A549 treated with Hydrocortisone at 1 μM for 4 hours (cell line): ENCODE measurements at places on chromosomes 16 and 17. TPM values are rescaled to one million over a fixed set of nuclear protein-coding genes. Genes with fewer than 3 reads are reported as not detected.

The SLX1B gene
- total RNA-seq: 58.1 to 88.2 TPM (median 81.4 TPM) in 5 replicates

The DNAI2 gene
- 0.05 to 0.06 TPM in 2 of 5 replicates, not detected in the others for total RNA-seq

The CDK3 gene
- total RNA-seq: 2.8 to 5.7 TPM (median 4.7 TPM) in 5 replicates

The TRIM16 gene
- total RNA-seq: 180 to 235 TPM (median 202 TPM) in 5 replicates

The GAS7 gene
- 0.23 to 0.67 TPM (median 0.46 TPM) in 5 replicates for total RNA-seq

The ESRP2 gene
- total RNA-seq: 0.08 to 0.22 TPM (median 0.09 TPM) in 5 replicates

The CNTNAP1 gene
- 4.7 to 5.9 TPM (median 5.5 TPM) in 5 replicates for total RNA-seq

The KRT24 gene
- not detected in 5 replicates for total RNA-seq

The CHD9 gene
- total RNA-seq: 13.5 to 20.8 TPM (median 16.6 TPM) in 5 replicates

The PYDC1 gene
- not detected in 5 replicates for total RNA-seq

The ABCC11 gene
- 0.06 to 0.17 TPM (median 0.10 TPM) in 5 replicates for total RNA-seq

The LGALS9C gene
- not detected in 5 replicates for total RNA-seq

The RSPRY1 gene
- total RNA-seq: 31.1 to 52.7 TPM (median 36.9 TPM) in 5 replicates

The NOS2 gene
- total RNA-seq: 0.14 to 0.24 TPM (median 0.18 TPM) in 5 replicates

The SMPD3 gene
- 0.13 to 0.25 TPM (median 0.16 TPM) in 5 replicates for total RNA-seq

The MT1M gene
- total RNA-seq: 0.32 TPM in 1 of 5 replicates, not detected in the others

The AOC2 gene
- 1.6 to 2.4 TPM (median 2.0 TPM) in 5 replicates for total RNA-seq

The TMEM88 gene
- 0.51 to 1.5 TPM (median 0.66 TPM) in 5 replicates for total RNA-seq

The ABI3 gene
- 0.12 TPM in 1 of 5 replicates, not detected in the others for total RNA-seq

The PCYT2 gene
- 14.4 to 17.4 TPM (median 16.9 TPM) in 5 replicates for total RNA-seq

The CA7 gene
- total RNA-seq: 0.09 TPM in 1 of 5 replicates, not detected in the others

The NOG gene
- 0.58 to 1.1 TPM (median 0.91 TPM) in 5 replicates for total RNA-seq

The SEZ6 gene
- 0.07 TPM in 1 of 5 replicates, not detected in the others for total RNA-seq

The CYGB gene
- total RNA-seq: 0.68 to 1.6 TPM (median 0.87 TPM) in 5 replicates

The BICDL2 gene
- not detected in 5 replicates for total RNA-seq

The SMARCE1 gene
- total RNA-seq: 103 to 112 TPM (median 105 TPM) in 5 replicates

The SSTR5 gene
- total RNA-seq: 0.38 to 0.74 TPM (median 0.59 TPM) in 5 replicates

The ATPAF2 gene
- 22.8 to 30.3 TPM (median 30.2 TPM) in 5 replicates for total RNA-seq

The TBX6 gene
- total RNA-seq: 0.23 to 0.33 TPM (median 0.28 TPM) in 5 replicates

The KRT17 gene
- 0.54 to 1.9 TPM (median 0.78 TPM) in 5 replicates for total RNA-seq

The RUNDC3A gene
- total RNA-seq: 0.48 to 1.2 TPM (median 0.81 TPM) in 5 replicates

The TNFRSF13B gene
- total RNA-seq: not detected in 5 replicates

The KRT39 gene
- not detected in 5 replicates for total RNA-seq
